Amygdala (tissue), 56 donors: ENCODE measurements at places on chromosomes 5 and 9.

DNA sequence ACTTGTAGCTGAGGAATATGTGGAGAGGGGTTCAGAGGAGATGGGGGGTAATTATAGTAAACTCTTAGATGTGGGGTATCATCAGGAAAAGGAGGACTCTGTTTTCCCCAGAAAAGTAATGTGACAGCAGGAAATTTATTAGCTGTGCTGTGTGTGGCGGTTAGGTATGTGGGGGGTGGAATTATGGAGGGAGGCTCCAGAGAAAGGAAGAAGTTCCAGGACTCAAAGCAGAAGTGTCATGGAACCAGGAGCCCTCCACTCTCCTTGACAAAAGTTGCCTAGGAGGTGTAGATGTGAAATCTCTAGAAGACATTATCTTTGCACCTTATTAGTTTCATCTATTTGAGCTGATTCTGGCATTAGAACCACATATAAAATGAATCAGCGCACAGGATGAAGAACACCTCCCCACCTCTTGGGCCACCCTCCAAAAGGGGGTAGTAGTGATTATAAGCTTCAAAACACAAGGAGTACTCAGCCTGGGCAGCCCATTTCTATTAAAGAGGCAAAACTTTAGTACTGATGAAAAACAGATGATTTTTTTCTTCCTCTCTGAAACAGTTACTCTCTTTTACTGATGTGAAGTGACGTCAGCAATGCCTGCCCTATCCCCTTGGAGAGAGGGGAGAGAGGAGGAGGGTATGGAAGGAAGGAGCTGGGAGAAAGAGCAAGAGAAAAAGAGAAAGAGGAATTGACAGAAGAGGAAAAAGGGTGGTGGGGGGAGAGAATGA is 18.2 kb downstream of the NR2F1 start:
- DNase-seq, result no peak

- DNase-seq, result no peak
Observed at GRCh38 chr5:95969651-95970358, 8.2 kb upstream of the ELL2 start.

DNA sequence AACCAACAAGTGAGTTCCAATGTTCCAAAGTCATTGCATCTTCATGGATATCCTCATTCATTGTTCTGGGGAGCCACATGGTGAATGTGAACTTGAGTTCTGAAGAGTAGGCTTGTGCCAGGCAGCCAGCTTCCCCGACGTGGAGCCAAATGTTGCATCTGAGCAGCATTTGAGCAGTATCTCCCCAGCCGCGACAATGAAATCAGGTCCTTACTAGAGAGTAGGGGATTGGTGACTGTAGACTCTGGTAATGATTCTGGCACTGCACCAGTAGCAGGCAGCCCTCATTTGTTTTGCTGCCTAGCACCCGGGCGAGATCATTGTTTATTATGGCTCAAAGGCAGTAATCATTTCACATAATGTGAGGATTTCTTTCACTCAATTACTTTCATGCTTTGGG is 451.4 kb upstream of the C9orf72 start:
- no peak for DNase-seq

GRCh38 chr9:124210697-124211096 is 47.1 kb upstream of the NEK6 start:
- DNase-seq, result no peak

- DNase-seq, result no peak
Observed at GRCh38 chr5:143957455-143957854, 145.5 kb downstream of the HMHB1 start.

DNA sequence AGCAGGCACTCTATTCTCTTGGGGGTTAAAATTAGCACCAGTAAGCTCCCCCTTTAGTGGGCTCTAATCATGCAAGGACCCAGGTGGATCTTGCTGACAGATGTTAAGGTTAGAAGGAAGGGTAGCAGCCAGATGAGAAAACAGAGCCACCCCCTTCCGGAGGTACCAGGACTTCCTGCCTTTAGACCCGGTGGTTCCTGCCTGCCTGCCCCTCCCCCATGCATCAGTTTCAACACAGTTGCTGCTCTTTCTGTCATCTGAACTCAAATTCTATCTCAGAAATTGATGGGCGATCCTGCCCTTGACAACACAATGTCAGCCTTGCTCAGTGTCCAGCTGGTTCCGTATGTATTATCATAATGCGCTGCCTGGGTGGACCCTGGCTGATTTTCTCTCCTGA is 287.3 kb downstream of the EBF1 start:
- no peak for DNase-seq

DNA sequence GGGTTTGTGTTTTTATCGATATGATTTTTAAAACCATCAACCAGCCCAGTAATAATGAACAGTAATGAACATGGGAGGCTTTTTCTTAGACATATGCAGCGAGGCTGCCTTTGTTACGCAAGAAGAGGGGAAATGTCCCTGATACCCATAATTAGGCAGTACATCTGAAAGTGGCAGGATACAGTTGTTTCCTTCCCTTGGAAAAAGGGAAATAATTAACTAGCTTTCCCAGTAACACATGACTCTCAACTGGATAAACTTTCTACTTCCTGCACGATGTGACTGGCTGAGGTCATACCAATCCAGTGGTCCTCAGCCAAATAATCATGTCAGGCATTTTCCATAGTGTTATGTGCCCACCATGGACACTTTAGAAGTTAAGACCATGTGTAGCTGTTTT is 431.6 kb upstream of the C9orf72 start:
- DNase-seq, result no peak
